ENCODE measurements at places on chromosomes 2 and 18.

DNA sequence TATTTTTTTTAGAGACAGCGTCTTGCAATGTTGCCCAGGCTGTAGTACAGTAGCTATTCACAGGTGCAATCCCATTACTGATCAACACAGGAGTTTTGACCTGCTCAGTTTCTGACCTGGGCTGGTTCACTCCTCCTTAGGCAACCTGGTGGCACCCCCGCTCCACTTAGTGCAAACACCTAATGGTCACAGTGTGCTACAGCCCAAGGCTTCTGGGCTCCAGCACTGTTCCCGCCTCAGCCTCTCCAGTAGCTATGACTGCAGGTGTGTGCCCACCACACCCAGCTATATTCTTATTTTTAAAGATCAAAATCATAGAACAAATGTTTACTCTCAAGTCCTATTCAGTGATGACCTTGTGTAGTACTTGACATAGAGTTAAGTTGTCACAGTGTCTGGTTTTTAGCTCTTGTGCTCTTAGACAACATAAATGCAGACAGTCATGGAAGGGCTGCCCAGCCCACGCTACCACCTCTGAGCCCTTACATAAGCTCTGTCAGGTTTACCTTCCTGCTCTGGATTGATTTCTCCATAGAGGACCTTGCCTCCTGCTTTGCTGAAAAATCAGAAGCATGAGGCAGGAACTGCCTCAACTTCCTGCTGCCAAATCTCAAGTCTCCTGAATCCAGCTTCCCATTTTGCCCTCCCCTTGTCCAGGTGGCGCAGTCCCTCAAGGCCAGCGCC lies 82.2 kb upstream of the SLC1A4 start:
- no peak for DNase-seq

- no peak for DNase-seq
Observed at GRCh38 chr2:47177043-47177565, 22.0 kb upstream of the STPG4 start.

DNA sequence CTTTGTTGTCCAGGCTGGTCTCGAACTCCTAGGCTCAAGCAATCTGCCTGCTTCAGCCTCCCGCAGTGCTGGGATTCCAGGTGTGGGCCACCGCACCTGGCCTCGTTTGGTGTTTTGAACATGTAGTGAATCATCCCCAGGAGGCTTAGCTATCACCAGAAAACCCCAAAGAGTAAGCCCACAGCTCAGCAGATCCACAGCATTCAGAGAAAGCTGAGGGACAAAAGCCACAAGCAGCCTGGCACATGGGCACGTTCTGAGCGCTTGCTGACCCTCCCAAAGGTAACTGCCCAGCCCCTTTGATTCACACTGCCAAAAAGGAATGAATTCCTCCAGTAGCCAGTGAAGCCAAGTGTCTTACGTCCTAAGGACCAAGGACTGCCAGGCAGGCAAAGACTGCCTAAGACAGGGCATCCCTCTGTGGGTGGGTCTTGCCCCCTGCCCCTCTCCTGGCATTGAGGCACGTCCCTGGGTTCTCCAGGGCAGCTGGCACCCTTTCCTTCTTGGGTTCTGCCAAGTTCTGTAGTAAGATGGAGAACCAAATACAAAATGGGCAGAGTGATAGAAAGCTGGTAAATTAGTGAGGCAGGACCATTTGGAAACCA lies 31.7 kb downstream of the MBP start:
- no peak for DNase-seq

DNA sequence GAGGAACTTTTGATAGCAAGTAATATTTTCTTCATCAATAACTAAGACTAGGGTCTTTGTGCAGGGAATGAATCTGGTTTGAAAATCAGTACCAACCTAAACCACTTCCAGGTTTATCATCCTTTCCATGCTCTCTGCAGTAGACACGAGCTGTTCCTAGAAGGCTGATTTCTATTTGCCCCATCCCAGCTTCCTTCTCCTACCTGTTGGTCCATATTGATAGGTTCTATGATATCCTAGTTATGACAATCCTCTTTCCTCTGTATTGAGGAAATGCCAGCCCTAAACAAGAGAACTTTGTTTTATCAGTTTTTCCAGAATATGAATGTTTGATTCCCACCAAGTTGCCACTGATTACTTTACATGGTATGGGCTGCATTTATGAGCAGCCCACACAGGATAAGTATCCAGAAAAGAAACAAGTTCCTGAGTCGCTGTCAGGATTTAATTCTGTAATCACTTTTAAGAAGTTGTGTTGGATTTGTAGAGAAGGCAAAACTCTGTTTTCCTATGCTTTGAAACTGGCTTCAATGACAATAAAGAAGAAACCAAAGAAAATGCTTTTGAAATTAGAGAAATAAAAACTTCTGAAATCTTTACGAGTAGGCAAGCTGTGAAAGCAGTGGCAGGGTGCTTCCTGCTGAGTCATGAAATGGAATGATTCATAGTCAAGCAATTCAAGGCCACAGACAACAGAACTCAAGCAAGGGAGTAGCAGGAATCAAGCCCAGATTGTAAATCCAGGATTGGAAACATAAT lies 37.3 kb upstream of the TANK start:
- no peak for DNase-seq

DNA sequence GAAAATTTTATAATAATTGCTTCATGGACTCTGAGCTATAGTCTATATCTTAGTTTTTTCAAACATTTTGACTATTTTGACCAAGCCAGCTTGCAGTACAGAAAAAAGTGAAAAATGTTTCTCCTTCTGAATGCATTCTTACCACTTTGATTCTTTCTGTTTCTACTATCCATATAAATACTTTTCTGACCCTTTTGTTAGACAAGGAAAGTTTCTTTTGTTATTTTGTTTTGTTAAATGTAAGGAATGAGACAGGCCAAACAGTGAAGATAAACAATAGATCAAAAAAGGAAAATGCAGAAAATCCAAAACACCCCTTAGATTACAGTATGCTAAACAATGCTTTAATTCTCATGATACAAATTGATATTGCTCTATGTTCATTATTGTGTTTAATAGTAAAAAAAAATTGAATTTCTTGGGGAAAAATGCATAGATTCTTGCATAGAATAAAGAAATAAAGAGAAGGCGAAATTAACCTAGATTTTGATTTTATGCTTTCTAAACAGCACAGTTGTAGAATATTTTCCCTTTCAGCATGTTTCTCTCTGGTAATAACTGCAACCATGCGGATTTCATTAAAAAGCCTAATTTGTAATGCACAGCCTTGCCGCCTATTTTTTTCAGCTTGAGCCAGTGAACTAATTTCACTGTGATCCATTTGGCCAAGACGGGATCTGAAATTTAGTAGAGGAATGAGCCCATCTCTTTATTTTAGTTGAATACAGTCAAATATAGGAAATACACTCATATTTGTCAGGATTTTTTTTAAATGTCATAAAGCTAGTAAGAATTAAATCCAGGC lies 976 bp downstream of the TNFAIP6 start:
- DNase-seq: no peak

- no peak for DNase-seq
Observed at GRCh38 chr2:130848526-130849210, 12.0 kb downstream of the ARHGEF4 start.

DNA sequence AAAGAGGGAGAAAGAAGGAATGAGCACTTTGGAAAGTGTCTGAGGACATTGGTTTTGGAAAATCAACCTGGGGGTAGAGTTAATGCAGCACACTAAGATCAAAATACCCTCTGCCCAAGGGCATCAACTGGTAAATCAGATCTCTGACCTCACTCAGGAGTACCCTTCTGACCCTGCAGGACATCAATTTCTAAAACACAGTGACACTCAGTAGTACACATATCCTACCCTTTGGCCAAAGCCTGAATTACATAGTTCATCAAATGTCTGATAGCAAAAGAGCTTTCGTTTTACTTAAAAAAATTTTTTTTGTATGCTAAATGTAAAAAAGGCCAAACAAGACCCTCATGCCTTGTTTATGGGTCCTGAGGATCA lies 118.4 kb upstream of the CTNNA2 start:
- DNase-seq: no peak

- DNase-seq: no peak
Observed at GRCh38 chr2:154836632-154837031, 138.1 kb downstream of the KCNJ3 start.

GRCh38 chr2:175640655-175641054 lies 361.4 kb downstream of the LNPK start:
- DNase-seq: no peak

DNA sequence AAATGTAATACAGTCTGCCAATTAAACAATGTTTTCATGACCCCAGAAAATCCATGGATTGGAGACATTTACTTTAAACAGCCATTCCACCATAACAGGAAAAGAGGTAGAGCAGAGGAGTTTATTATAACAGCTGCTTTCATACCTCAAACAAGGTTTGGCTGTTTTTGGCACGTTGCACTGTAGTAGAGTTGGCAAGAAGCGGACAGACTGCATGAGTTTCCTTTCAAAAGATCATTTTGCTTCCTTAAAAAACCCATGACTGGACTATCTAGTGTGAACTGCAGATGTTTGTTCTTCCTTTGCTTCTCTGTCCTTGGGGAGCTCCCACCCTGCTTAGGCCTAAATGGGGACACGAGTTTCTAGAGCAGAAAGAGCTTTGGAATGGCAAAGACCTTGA lies 108.5 kb upstream of the THOC1 start:
- no peak for DNase-seq

DNA sequence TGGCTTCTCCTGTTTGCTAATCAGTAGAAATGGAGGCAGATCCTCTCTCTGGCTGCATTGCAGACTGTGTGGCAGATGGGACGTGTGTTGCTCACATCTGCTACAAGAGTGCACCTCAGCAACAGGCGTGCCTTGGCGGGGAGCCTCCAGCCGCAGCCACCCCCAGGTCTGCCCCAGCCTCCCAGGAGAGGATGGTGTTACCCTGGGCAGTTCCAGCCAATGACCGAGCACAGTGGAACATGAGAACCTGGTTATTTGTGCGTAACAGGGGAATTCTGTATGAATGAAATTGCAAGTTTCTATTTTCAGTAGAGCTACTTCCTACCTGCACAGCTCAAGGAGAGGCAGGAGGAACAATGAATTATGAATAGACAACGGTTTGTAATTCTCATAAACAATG lies 130.6 kb upstream of the CBLN2 start:
- no peak for DNase-seq

GRCh38 chr2:86223140-86223926 lies 24.1 kb downstream of the MRPL35 start:
- DNase-seq: no peak

DNA sequence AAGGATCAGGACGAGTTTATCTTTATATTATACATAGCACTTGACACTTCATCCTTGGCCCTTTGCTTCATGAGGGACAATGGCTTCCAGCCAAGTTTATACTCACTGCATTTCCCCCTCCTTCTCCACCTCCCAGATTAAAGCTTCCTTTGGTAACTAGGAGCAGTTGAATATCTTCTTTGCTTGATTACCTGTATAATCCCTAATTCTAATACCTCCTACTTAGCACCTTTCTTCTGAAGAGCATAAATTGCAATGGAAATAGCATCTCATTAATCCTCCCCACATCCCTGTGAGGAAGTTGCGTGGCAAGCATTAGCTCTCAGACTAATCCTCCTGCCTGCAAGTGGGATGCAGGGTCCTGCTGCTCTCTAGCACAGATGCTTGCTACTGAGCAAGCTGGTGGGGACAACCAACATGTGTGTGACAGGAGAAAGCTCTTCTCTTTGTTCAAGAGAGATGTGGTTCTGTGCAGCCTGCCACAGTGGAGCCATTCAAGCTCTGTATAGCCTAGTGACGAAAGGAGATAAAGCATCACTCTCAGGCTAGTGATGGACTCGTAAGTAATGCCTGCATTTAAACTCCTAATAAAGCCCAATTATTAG lies 19.1 kb downstream of the KLHL14 start:
- DNase-seq: no peak

DNA sequence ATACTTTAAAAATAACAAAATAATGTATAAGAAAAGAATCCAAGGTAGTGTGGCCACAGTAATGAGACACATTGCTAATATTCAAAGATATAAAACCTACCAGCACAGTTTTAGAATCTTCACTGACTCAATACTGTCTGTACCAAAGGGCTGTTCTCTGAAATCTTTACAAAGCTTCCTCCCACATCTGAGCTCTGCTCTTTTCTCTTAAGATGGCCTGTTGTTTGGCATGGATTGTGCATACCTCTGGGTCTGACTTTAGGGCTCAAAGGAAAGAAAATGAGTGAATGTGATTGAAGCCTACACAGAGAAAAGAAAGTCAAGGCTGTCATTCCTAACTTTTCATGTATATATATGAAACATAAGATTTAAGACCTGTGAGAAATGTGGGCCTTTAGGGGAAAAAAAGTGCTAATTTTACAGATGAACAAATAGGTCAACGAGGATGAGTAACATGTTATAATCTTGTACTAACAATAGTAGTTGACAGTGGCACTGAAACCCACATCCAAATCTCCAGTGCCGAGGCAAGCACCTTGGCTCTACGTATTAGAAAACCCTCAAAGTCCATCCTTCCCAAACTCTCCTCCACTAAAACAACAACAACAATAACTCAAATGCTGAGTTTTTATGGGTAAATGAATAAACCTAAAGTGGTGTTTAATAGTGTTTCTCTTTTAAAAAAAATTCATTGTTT lies 114.2 kb downstream of the ZNF521 start:
- no peak for DNase-seq
